Activated gamma-delta T cell (primary cell): ENCODE measurements at places on chromosomes 1 and 21.

GRCh38 chr1:118340928-118341910 lies 156.2 kb upstream of the SPAG17 start:
- DNase-seq = no peak

DNA sequence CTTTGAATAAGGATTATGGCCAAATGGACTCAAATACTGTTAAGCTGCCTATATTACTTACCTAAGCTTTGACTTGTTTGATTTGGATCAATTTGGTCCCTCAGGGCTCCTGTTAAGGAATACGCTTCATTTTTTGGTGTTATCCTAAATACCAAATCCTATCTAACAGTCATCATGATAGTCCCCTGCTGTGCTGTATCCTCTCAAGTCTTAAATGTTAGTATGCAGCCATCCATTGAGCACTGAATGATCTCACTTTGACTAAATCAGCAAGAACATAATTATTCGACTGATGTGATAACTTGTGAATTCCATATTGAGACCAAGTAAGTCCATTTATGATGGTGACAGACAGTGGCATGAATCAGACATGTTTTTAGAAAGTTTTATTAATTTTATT lies 53.1 kb upstream of the ATF3 start:
- no peak for DNase-seq

DNA sequence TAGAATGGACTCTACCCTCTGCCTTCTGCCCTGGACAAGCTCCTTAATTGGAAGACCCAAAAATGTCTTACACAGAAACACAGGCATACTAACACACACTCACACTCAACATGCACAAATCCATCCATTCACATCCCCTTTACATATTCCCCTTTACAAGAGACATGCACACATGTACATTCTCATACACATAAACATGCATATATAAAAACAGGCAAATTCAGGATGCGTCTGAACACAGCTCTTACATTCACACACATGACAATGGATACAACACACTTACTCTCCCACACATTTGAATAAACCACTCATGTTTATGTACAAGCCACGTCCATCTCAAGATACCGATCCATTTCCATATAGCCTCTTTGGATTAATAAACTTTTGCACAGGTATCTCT lies 84.4 kb downstream of the HMGB4 start:
- no peak for DNase-seq

DNA sequence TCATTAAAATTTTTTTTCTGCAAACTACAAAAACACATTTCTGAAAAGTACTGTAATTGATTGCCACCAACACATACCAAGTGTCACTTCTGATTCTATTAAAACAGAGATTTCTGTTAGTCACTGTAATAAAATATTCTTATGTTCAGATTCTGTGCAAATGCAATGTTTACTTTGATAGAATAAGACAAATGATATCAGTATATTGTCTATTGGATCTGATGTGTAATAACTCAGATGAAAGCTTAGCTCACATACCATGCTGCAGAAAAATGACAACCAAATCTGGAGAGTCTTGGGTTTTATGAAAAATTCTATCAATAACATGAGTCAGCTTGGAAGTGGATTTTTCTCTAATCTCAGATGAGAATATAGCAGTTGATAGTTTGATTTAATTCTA lies 963.8 kb upstream of the B3GALT2 start:
- no peak for DNase-seq

DNA sequence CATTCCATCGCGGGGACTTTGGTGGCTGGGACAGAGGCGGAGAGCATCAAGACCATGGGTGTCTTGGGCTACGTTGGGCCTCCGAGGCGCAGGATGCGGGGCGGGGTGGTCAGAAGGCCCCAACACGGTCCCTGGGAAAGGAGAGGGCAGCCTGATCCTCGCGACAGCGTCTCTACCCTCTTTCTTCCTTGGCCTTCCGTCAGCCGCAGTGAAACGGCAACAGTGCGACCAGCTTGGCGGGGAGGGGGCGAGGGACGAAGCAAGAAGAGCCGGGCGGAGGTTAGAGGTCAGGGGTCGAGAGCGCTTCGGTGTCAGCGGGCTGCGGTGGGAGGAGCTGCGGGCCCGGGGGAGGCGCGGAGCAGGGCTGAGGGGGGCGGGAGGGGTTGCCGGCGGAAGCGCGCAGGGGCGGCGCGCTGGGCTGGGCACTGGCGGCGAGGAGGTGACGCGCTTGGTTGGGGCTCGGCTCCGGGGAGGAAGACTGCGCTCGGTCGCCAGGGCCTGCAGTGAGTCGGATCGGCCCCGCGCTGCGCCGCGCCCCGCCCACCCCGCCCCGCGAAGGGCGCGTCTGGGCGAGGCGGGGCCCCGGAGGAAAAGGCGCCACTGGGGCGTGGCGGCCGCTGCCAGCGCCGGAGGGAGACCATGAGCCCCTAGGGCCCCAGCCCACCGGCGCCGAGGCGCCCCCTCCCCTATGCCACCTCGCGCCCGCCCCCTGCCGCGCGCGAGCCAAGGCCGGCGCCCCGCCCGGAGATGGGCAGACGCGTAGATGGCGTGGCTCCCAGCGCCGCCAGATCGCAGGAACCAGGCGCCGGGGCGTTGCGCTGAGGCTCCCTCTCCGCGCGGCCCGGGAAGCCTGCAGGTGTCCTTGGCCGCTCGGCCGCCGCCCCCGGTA lies at the start of gene KCNC4:
KCNC4 (plus strand) TSS at position 600 of the 889 bp plus-strand sequence. CDS start 1,186 bp downstream, outside the sequence.
- peak; percentile 86 for DNase-seq

GRCh38 chr21:39666681-39667315 lies 54.1 kb downstream of the B3GALT5 start:
- DNase-seq = no peak

- DNase-seq = no peak
Measured at GRCh38 chr1:175434283-175434860, 241.8 kb upstream of the KIAA0040 start.

- no peak for DNase-seq
Measured at GRCh38 chr1:166080277-166080966, 86.4 kb downstream of the FAM78B start.

DNA sequence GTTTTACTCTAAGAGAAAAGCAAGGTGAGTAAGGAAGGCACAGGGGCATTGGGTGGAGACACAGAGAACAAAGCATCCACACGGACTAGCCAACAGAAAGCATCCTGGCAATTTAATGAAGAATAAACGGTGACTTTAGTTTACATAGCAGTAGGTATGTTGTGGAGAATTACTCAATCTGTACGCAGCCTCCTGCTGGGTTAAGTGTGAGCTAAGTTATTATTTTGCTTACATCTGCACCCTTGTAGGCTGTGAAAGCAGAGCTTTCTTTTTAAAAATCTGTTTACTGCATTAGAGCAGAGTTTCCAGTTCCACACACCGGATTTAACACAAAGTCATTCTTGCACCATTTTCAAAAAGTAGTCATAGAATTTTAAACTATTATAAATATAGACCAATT lies 144.5 kb downstream of the AKT3 start:
- no peak for DNase-seq

- no peak for DNase-seq
Measured at GRCh38 chr1:225896937-225897549, 8.1 kb upstream of the LEFTY1 start.

DNA sequence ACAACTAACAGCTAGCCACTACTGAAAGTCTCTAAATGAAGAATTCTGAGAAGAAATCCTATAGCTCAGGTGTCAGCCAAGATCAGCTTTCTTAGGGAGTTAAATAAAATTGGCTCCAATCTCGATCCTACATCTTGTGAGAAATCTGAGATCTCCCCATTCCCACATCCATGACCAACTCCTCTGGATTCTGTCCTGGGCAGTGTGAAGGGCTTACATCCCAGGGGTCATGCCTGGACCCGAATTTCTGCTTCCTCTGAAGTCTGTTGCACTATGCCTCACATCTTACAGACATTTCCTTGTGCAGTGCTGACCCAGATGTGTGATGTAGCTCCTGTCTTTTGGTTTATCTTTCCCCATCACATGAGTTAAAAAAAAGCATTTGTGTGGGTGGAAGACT lies 4.8 kb upstream of the TNN start:
- DNase-seq = no peak

- DNase-seq = no peak
Measured at GRCh38 chr1:206482611-206483010, 12.3 kb downstream of the IKBKE start.

GRCh38 chr1:235639226-235640205 lies 10.1 kb downstream of the GNG4 start:
- DNase-seq = no peak

DNA sequence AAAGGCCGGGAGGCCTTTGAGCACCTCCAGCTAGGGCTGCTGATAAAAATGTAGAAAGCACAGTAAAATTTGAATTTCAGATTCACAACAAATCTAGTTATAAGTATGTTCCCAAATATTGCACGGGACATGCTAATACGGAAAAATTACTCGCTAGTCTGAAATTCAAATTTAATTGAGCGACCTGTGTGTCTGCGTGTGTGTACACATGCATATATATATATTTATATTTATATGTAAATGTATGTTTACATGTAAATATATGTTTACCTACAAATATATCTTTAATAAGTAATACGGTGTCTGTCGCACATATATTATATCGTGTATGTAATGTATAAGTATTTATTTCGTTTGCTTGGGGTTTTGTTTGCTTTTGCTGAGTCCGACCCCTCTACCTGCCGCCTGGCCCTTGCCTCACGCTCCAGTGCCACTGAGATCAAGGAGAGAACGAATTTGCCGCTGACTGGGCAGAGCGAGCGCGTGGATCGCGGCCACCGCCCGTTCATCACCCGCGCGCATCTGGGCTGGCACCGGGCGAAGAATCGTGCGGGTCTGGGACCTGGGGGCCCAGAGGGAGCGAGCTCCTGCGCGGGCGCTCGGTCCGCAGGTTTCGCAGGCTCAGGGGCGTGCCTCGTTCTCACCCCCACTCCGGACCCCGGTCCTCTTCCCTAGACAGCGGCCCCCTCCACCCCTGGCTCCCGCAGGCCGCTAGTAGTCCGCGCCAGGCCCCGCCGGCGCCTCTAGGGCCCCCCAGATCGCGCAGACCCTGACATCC lies 534 bp upstream of the WRAP73 start:
- DNase-seq = no peak

DNA sequence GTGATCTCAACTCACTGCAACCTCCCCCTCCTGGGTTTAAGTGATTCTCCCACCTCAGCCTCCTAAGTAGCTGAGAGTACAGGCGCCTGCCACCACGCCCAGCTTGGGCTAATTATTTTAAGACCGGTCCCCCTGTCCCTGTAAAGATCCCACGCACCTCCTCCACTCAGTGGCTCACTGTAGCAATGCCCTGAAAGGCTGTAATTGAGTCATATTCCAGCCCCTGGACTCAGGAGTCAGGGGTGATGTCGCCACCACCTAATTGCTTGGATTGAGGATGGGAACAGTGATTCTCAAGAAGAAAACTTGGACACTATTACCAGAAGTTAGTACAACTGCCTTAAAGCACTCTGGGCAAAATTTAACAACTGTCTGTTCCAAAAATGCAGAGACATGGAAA lies 3.1 kb upstream of the EDARADD start:
- DNase-seq = no peak

GRCh38 chr1:235077571-235078479 lies 50.8 kb downstream of the TOMM20 start:
- no peak for DNase-seq
